A549 treated with dexamethasone at 1 μM for 4 hours (cell line): ENCODE measurements at places on chromosomes 7 and 10. TPM values are rescaled to one million over a fixed set of nuclear protein-coding genes. Genes with fewer than 3 reads are reported as not detected.

The LMBR1 gene
- 24.4 to 40.4 TPM (median 36.6 TPM) in 5 replicates for total RNA-seq

The KIAA1217 gene
- 1.0 to 1.9 TPM (median 1.4 TPM) in 5 replicates for total RNA-seq

The SFTPA1 gene
- total RNA-seq, result not detected in 5 replicates

The CLCN1 gene
- 0.03 to 0.06 TPM (median 0.05 TPM) in 3 of 5 replicates, not detected in the others for total RNA-seq
